ENCODE measurements at places on chromosomes 3 and 15.

- DNase-seq, result no peak
Measured at GRCh38 chr3:158165730-158166129, 55.8 kb downstream of the RSRC1 start.

GRCh38 chr3:52633786-52634185 is 51.9 kb downstream of the PBRM1 start:
- no peak for DNase-seq

DNA sequence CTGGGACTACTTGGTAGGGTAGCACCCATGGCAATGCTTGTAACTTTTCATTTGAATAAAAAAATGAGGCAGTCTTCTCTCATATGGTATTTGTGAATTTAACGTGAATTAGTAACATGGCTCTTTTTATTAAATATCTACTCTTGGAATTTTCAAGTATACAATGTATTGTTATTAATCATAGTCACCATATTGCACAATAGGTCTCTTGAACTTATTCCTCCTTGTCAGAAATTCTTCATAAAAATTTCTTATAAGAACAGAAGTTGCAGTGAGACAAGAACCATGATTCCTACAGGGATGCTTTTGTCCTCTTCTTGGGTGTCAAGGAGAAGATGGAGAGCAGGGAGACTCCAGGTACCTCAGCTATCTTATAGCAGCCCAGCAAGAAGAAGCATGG is 203.8 kb upstream of the FEZF2 start:
- DNase-seq, result no peak

GRCh38 chr3:196778755-196779154 is 39.1 kb downstream of the PAK2 start:
- DNase-seq, result peak; percentile 38

GRCh38 chr15:41881920-41882688 is 11.7 kb downstream of the SPTBN5 start:
- no peak for DNase-seq

DNA sequence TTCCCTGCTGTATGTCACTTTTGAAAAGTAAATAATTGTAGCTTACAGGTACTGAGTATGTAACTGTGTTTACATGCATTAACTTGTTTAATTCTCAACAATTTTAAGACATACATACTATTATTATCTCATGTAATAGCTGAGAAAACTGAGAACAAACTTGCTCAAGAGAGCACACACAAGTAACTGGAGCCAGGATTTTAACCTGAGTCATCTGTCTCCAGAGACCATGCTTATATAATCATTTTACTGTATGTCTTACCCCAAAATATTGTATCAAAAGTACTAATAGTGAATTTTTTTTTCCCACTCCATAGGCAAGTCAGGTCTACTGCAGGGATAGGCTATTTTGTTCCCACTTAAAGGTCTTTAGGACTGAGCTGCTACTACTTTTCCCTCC is 95.4 kb downstream of the FEZF2 start:
- DNase-seq, result no peak

GRCh38 chr3:109385442-109386318 is 48.3 kb upstream of the DPPA4 start:
- DNase-seq, result no peak

- DNase-seq, result no peak
Measured at GRCh38 chr3:179297971-179298725, 24.7 kb upstream of the ZNF639 start.

DNA sequence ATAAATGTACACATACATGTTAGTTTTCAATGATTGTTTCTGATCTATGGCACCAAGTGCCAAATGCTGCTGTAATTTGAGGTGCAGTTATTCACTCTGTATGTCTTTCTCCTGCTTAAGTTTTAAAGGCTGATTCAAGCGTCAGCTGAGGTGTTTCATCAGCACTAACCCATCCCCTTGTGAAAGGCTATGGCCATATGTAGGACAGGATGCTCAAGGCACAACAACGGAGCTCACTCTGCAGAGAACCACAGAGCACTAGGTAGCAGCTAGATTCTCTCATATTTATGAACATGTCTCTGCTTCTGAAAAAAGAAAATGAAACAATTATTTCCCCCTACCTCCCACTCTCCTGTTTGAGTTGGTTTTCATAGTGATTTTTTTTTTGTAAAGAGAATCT is 340.0 kb upstream of the TMCO5A start:
- DNase-seq, result no peak

- no peak for DNase-seq
Measured at GRCh38 chr15:72195101-72195511, 2.5 kb downstream of the GRAMD2A start.

- no peak for DNase-seq
Measured at GRCh38 chr3:133123636-133124035, 85.4 kb downstream of the TMEM108 start.

- peak; percentile 5 for DNase-seq
Measured at GRCh38 chr3:32646761-32647160, 38.2 kb upstream of the CNOT10 start.

DNA sequence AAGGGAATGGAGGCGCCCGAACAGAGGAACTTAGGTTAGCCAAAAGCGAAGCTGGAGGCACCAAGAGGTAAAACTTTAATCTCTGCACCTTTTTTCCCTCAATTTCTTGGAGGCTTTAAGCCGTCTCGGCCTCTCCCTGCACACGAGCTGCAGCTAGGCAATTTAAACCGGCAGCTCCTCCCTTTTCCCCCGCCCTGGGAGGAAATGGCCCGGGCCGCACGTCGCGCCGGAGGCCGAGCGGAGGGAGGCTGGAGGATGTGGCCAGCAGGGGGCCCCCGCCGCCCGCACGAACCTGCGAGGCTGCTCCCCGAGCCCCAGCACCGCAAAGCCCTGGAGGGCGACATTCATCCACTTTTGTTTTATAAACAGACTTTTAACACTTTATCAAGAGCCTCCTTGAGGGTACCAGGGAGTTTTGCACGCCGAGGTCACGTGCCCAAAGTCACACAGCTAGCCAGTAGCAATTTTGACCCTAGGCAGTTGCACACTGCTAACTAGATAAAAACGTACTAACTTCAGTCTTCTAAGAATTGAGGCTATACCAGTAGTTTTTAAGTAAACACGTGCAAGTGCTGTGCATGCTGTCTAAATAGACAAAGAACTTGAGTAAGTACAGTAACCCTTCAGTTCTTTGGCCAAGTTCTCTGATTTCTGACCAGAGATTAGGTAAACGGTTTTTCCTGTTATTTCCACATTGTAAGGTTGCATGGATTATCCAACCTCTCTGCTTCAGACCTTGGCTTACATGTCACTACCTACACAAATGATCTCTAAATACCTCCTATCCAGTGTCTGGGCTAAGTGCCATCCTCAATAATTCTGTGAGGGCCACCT is 668 bp upstream of the XXYLT1 start:
- peak; percentile 60 for DNase-seq

DNA sequence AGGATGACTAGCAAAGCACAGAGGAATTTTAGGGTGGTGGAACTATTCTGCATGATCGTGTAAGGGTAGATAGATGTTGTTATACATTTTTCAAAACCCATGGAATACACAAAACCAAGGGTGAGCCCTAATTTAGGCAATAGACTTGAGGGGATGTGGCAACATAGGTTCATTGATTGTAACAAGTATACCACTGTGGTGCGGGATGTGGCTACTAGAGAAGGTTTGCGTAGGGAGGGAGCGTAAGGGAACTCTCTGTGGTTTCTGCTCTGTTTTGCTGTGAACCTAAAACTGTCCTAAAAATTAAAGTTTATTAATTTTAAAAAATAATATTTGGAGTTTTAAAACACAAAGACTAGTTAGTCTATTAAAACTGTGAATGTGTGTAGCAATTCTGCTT is 202.8 kb downstream of the PLCL2 start:
- no peak for DNase-seq

- DNase-seq, result no peak
Measured at GRCh38 chr15:39594446-39595337, 13.8 kb downstream of the THBS1 start.

- no peak for DNase-seq
Measured at GRCh38 chr3:5757213-5757804, 569.8 kb downstream of the EDEM1 start.

GRCh38 chr3:62622553-62623174 is 249.3 kb upstream of the FEZF2 start:
- no peak for DNase-seq

GRCh38 chr3:49813497-49814174 is at the start of gene UBA7:
TSS of gene UBA7 (minus strand) at chr3:49813953. CDS start at chr3:49813787, 166 bp downstream.
- peak; percentile 19 for DNase-seq

DNA sequence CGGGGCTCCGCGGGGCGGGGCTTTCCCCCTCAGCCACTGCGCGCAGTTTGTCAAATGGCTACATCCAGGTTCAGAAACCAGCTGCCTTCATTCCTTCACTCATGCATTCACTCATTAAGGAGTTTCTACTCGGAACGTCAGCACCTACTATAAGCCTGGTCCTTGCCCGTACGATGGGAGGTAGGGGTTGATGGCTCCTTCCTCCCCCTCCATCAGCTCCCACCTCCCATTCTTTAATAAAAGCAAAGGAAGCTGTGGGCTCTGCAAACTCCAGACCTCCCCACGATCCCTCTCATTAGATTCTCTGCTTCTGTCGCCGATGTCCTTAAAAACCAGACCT is 267 bp upstream of the CFAP92 start:
- no peak for DNase-seq

GRCh38 chr3:175890066-175890465 is 1030.9 kb downstream of the NAALADL2 start:
- no peak for DNase-seq

- peak; percentile 44 for DNase-seq
Measured at GRCh38 chr15:40421246-40422157, 15.9 kb downstream of the IVD start.

DNA sequence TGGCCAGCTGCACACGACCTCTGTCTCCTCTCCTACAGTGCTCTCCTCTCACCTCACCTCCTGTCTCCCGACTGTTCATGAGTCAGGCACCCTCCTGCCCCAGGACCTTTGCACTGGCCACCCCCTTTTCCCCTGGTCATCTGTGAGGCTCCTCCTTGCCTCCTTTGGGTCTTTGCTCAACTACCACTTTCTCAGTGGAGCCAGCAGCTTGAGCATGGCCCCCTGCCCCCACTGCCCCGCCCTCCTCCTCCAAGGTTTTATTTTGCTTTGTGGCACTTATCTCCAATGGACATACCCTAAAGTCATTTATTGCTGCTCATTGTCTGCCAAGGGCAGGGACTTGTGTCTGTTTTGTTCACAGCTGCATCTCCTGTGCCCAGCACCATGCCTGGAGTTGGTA is 64.3 kb downstream of the MGLL start:
- DNase-seq, result no peak

- no peak for DNase-seq
Measured at GRCh38 chr15:79357566-79357965, 46.7 kb downstream of the TMED3 start.

DNA sequence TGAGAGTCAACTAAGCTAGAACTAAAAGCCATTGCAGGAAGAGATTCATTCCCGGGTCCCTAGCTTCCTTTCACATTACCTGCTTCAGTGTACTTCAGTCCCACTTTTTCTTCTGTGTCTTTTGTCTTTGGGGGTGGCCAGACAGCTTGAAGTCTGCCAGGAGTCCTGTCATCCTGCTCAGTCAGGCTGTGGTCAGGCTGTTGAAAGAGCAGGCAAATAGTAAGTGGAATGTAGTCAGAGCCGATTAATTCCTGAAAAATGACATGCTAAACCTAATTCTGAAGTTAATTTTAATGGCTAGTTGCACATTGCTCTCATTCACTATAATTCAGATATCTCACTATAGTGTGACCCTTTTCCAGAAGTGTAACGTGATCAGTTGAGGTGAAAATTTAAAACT is 129.6 kb downstream of the FMN1 start:
- DNase-seq, result peak; percentile 5

All from amniotic stem cell (primary cell).